ENCODE measurements at places on chromosomes 12 and 14.

GRCh38 chr12:11581179-11581755 is 68.2 kb upstream of the ETV6 start:
- peak; percentile 66 for DNase-seq

GRCh38 chr14:33163109-33163508 is 224.4 kb downstream of the NPAS3 start:
- no peak for DNase-seq

DNA sequence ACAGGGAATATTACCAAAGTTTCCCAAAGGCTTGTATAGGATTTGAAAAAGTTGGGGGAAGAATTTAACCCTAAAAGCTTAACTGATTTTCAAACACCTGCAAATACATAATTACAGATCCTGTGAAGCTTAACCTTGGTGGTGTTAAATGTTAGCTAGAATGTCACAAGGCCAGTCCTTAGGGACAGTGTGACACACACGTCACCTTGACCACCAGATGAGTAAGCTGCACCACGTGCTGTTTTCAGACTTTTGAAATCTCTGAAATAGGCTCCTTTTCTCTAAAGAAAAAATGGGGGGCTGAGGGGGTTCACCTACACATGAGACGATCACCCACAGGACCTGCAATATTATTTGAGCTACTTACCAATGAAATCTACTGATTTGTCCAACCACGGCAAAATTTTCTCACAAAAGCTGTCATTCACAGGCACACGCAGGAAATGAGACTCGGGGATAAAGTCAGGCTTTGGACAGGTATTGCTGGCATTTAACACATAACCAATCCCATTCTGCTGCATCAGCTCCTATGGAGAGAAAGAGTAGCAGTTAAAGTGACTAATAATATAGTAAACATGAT is 75.9 kb downstream of the DUSP16 start:
- no peak for DNase-seq

- DNase-seq: no peak
Observed at GRCh38 chr12:23533265-23533664, 416.2 kb downstream of the SOX5 start.

GRCh38 chr12:11838403-11838802 is 188.9 kb downstream of the ETV6 start:
- DNase-seq: no peak

GRCh38 chr14:39175445-39176262 is 600 bp downstream of the PNN start:
- peak; percentile 45 for DNase-seq

DNA sequence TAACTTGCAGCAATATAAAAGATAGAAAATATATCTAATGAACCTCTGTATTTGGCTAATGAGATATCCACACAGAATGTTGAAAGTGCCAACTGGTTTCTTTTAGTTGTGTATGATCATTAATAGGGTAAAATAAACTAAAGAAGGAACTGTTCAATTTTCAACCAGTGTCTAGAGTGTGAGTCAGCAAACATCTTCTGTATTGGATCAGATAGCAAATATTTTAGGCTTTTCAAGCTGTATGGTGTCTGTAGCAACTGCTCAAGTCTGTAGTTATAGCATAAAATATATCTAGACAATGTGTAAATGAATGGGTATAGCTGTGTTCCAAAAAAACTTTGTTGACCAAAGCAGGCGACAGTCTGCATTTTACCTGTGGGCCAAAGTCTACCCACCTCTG is 23.5 kb upstream of the NOVA1 start:
- no peak for DNase-seq

- DNase-seq: no peak
Observed at GRCh38 chr14:44944107-44944506, 17.6 kb downstream of the KLHL28 start.

GRCh38 chr14:101559624-101560533 is 1.4 kb upstream of the DIO3 start:
- no peak for DNase-seq

- DNase-seq: peak; percentile 73
Observed at GRCh38 chr12:107903341-107904061, 129.0 kb downstream of the ASCL4 start.

GRCh38 chr14:55889124-55889523 is 229.1 kb upstream of the PELI2 start:
- no peak for DNase-seq

DNA sequence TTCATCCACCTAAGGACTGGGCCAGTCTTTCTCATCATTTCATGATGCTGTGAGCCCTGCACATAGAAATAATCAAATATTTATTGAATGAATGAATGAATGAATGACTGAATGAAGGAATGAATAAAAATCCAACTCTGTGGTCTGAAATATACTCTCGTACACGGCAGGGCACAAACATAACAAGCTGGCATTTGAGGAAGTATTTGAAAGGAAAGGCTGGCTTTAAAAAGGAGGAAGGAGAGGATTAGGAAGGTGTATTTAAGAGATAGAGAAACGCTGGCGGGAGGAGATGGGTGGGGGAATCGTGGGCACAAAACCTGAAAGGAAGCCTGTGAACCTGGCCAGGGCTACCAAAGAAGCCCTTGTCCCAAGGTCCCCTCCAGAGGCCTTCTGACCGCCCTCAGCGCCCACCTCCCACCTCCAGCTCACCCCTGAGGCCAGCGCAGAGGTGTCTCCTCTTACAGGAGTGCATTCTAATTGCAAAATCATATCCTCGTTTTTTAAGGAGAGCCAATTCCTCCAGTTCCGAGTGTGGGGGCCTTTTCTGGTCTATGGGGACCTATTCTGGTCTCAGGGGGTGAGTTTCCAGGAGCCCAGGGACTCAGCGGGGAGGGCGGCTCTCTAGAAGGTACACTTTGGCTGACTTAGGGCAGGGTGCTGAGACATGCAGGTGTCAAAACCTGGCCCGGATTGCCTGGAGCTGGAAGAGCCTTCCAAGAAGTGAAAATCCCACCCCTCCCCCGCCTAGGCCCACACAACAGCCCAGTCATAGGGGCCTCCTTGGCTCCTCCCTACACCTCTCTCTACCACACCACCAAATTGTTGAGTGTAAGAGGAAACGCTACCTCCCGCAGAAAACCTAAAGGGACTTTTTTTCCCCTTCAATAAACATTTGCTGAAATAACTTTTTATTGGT is 8.7 kb upstream of the JDP2 start:
- peak; percentile 50 for DNase-seq

GRCh38 chr12:119589097-119589496 is 4.5 kb upstream of the TMEM233 start:
- no peak for DNase-seq

DNA sequence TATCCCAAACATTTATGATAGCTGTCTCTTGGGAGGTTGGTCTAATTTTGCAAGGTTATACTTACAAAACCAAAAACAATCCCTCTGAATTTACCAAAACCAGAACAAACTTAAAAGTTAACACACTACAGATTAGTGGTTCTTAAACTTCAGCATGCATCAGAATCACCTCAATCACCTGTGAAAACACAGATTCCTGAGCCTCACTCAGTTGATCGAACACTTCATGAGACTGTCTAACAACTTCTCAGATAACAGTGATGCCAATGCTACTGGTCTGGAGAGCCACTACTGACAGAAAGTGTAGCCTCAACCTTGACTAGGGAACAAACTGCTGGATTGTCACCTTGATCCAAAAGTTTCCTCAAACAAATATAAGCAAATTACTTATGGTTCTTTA is 44.2 kb downstream of the ATP2B1 start:
- no peak for DNase-seq

- DNase-seq: no peak
Observed at GRCh38 chr12:118063576-118064391, 2.8 kb upstream of the WSB2 start.

GRCh38 chr12:109270494-109270893 is 38.6 kb downstream of the FOXN4 start:
- no peak for DNase-seq

- no peak for DNase-seq
Observed at GRCh38 chr14:96215452-96216244, 11.0 kb downstream of the BDKRB2 start.

DNA sequence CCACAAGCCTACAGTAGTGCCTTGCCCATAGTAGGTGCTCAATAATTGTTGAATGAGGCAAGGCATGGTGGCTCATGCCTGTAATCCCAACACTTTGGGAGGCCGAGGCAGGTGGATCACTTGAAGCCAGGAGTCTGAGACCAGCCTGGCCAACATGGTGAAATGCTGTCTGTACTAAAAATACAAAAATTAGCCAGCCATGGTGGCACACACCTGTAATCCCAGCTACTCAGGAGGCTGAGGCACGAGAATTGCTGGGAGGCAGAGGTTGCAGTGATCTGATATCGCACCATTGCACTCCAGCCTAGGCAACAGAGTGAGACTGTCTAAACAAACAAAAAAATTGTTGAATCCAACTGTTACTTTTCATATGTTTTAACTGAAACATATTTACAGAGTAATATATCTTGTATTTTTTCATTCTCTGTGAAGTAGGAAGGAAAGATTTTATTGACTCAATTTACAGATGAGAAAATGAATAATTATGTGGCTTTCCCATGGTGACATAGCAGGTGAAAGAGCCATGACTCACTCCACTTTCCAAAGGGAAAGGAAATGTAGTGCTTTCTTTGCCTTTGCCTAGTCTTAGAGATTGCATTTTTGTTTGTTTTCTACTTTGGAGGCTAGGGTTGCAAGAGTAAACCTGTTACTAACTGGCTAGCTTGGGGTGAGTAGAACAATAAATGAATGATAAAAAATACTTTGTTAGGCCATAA is 95.4 kb upstream of the SLC38A4 start:
- no peak for DNase-seq

- no peak for DNase-seq
Observed at GRCh38 chr14:29320286-29320685, 553.7 kb downstream of the FOXG1 start.

DNA sequence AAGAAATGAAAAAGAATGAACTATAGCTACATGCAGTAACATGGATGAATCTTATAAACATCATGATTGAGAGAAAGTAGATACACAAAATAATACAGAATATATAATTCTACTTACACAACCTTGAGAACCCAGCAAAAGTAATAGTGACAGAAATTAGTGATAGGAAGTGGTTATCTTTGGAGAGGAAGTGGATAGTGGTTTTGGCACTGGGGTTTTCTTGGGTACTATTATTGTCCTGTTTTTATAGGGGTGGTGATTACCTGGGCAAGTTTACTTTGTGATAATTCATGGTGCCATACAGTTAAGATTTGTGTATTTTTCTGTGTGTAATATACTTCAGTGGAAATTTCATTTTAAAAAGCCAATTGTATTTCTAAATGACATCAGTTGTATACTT is 352.7 kb downstream of the AEBP2 start:
- DNase-seq: no peak

GRCh38 chr12:77161944-77162343 is 96.6 kb upstream of the E2F7 start:
- DNase-seq: no peak

DNA sequence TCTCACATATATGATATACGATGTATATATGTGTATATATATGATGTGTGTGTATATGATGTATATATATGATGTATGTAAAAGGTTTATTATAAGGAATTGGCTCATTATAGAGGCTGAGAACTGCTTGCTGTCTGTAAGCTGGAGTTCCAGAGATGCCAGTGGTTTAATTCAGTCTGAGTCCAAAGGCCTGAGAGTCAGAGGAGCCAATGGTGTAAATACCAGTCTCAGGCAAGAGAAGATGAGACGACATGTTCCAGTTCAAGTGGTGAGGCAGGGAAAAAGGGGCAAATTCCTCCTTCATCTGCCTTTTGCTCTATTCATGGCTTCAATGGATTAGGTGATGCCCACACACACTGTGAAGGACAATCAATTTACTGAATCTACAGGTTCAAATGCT is 17.1 kb upstream of the STYK1 start:
- DNase-seq: no peak

- no peak for DNase-seq
Observed at GRCh38 chr14:105767315-105767714, 240.9 kb downstream of the TMEM121 start.

DNA sequence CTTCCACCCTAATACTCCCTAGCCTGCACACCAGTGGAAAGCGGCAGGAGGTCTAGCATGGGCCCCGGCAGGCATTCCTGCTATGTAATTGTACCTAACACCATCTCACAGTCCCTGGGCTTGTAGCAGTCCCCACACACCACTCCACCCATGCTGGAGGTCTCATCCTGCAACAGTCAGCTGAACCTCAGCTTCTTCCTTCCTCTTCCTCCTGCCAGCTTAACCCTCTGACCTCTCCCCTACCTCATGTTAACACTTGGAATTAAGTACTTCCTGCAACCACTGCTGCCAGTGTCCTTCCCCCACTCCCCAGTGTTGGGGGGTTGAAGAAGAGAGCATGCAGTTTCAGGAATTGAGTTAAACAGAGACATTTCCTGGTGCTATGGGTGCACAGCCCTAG is 7.6 kb downstream of the ADCY4 start:
- no peak for DNase-seq

- peak; percentile 73 for DNase-seq
Observed at GRCh38 chr12:9331218-9331626, 123.0 kb upstream of the PZP start.

- DNase-seq: no peak
Observed at GRCh38 chr12:31773867-31774266, 45.0 kb upstream of the AMN1 start.

DNA sequence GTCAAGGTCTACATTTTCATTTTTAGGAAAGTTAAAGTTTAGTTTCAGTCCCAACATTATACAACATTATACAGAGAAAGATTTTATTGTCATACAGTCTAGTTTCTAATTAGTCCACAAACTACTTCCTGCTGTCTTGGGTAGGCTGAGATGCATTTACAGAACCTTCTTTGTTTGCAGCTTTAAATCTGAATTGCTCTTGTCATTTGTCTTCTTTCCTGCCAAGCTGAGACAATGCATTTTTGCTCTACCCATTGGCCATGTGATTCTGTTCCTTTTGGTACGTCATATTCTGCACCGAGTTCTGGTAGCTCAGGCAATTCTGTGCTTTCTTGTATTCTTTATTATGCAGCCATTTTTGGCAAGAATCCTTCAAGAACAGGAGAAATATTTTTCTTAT is 228.5 kb downstream of the ATP23 start:
- DNase-seq: no peak

GRCh38 chr12:117300174-117300573 is 61.3 kb downstream of the NOS1 start:
- no peak for DNase-seq

GRCh38 chr12:131494216-131494615 is 216.7 kb upstream of the SFSWAP start:
- DNase-seq: no peak

- DNase-seq: no peak
Observed at GRCh38 chr14:55800156-55800785, 220.3 kb downstream of the KTN1 start.

DNA sequence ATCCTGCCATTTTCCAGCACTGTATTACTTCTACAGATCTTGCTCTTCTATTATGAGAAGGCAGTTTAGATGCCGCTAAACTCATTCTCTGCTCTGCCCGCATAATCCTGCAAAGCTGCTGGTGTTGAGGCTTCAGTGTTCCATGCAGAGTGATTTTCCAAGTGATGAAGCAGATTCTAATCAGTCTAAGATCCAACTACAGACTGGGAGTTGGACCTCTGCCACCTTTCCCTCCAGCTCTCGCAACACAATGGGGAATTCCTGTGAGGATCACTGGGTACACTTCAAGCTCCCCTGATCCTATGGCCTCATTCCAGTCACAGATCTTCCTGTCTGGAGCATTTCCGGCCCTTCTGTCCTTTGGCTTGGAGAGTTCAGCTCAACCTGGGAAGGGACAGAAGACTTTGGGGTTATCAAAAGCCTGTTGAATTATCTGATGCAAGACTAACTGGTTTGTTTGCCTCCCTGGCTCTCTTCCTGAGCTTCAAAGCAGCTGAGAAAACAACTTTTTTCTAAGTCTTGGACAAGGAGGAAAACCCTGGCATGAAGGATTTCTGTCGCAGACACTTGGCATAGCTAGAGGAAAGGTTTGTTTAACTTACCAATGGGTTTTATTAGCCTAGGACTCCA is 333.9 kb downstream of the ZFP36L1 start:
- DNase-seq: no peak

GRCh38 chr14:69259168-69259526 is 811 bp upstream of the GALNT16 start:
- no peak for DNase-seq
